Ascending aorta (tissue), 2 donors: ENCODE measurements at places on chromosomes 5 and 9. TPM values are rescaled to one million over a fixed set of nuclear protein-coding genes. Genes with fewer than 3 reads are reported as not detected.
A peak's percentile ranks its signal among the peaks of the same experiment; 100 is the strongest.

GRCh38 chr5:42569325-42569724 lies 146.1 kb downstream of the GHR start:
- DNase-seq = no peak
- H3K27ac ChIP-seq = no peak overlapping the region
- H3K36me3 ChIP-seq = no peaks in the 10 kb centered on the region
- no peaks in the 10 kb centered on the region for H3K27me3 ChIP-seq

- no peak overlapping the region for H3K27ac ChIP-seq
- peaks cover 30% of the 10 kb centered on the region for H3K36me3 ChIP-seq
- peaks cover 10% of the 10 kb centered on the region for H3K4me1 ChIP-seq
- H3K27me3 ChIP-seq = no peaks in the 10 kb centered on the region
- no peak for DNase-seq
Observed at GRCh38 chr9:129806061-129806460, 3.1 kb downstream of the TOR1B start.

- no peak overlapping the region for H3K4me3 ChIP-seq
- H3K36me3 ChIP-seq = no peaks in the 10 kb centered on the region
- DNase-seq = no peak
- H3K4me1 ChIP-seq = peaks cover 13% of the 10 kb centered on the region
- H3K27me3 ChIP-seq = no peaks in the 10 kb centered on the region
Observed at GRCh38 chr5:134059758-134060495, 54.6 kb upstream of the TCF7 start.

DNA sequence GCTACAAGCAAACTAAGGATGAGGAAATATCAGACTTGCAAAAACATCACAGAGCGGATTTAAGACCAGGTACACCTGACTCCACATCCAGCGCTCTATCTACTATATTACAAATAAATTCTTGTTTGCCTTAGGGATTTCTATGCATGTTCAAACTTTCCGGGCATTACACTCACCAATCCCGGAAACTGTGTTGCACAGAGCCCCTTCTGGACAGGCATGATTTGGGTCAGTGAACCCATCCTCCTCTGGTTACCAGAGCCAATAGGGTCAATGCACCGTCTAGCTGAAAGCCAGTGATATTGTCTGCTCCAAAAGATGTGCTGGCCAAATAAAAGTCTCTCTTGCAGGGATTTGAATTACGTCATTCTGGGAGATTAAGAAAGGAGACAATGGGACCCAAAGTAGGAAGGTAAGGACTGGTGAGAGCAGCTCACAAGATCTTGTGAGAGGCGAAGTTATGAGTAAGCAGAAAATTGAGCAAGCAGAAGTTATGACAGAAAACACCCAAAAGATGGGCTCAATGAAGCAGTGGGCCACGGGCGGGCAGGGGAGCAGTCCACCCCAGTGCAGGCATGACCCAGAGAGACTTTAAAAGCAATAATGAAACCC lies 155.8 kb upstream of the RAI14 start:
- peak overlapping the region; percentile 82 for H3K27ac ChIP-seq
- H3K4me1 ChIP-seq = peaks cover 66% of the 10 kb centered on the region
- no peaks in the 10 kb centered on the region for H3K36me3 ChIP-seq
- no peak for DNase-seq
- H3K4me3 ChIP-seq = no peak overlapping the region

GRCh38 chr5:102715082-102715807 lies 39.9 kb upstream of the PAM start:
- no peaks in the 10 kb centered on the region for H3K27me3 ChIP-seq
- no peak overlapping the region for H3K27ac ChIP-seq
- H3K4me1 ChIP-seq = no peaks in the 10 kb centered on the region
- no peaks in the 10 kb centered on the region for H3K36me3 ChIP-seq

- no peaks in the 10 kb centered on the region for H3K36me3 ChIP-seq
- no peaks in the 10 kb centered on the region for H3K27me3 ChIP-seq
- no peaks in the 10 kb centered on the region for H3K4me1 ChIP-seq
- H3K4me3 ChIP-seq = no peak overlapping the region
Observed at GRCh38 chr5:23740029-23740428, 232.6 kb downstream of the PRDM9 start.

Gene MRPS30
- 39.9 TPM for total RNA-seq

Gene PCDHAC1
- total RNA-seq = 0.32 TPM

Gene BTNL9
- 105 TPM for total RNA-seq

Gene SPATA31A3
- total RNA-seq = not detected

Gene RANBP3L
- not detected for total RNA-seq
